Muscle of leg (tissue), 16 donors: ENCODE measurements at places on chromosomes 5 and 9. TPM values are rescaled to one million over a fixed set of nuclear protein-coding genes. Genes with fewer than 3 reads are reported as not detected.

The RALGPS1 gene
- polyA plus RNA-seq, result 5.7 TPM

The ADAM19 gene
- 20.3 TPM for polyA plus RNA-seq

DNA sequence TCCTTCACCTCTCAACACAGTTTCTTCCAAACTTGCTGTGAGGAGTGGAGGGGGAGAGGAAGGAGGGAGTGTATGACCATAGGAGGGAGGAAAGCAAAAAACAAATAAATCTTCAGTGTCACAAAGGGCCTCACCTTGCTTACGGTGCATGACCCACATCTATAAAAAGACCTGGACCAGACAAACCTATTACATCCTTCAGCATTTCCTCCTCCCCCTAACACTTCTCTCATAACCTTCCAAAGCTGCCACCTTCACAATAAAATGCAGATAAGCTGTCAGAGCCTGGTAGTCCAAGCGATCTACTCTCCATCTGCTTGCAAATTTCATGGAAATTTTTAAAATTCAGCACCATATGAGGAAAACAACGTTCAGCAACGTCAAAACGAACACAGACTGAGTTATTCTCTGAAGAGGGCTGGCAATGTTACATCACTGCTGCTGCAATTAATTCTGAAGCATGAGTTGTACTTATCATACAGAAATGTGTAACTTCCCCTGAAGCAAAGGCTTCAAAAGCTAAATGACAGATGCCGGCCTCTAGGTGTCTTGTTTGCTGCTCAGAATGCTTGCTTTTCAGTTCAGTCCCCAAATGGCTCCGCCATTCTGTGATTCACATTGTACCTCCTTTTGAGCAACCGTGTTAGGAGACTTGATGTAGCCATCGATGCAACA, 62.9 kb downstream of the EFNA5 start:
- no peaks in the 10 kb centered on the region for H3K4me1 ChIP-seq
- no peak overlapping the region for H3K27ac ChIP-seq
- no peaks in the 10 kb centered on the region for H3K36me3 ChIP-seq
- no peak for DNase-seq

- H3K36me3 ChIP-seq, result no peaks in the 10 kb centered on the region
- DNase-seq, result no peak
- no peak overlapping the region for H3K27ac ChIP-seq
These were observed 330.6 kb downstream of the CHSY3 start for GRCh38 chr5:130234816-130235215.

DNA sequence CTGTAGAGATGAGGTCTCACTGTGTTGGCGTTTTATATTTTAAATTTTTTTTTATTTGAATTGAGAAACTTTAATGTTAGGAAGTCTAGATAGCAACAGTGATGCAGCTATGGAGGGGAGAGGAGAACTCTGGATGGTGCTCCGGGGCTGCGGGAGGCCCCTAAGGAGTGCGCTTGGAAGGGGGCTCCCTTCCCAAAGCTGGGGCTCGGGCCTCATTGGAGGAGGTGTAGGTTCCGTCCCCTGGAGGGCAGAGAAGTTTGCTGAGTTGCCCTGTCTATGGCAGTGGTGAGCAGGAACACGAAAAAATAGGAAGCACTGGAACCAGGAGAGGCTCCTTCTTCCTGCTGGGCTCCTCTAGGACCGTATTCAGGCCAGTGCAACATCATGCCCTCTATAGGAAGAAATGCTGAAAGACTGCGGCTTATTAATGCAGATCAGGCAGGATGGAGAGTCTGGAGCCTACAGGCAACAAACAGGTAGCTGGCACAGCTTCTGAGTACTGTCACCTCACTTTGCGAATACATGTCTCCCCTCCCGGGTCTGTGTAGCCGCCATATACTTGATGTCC, 16.1 kb downstream of the AHRR start:
- no peak for DNase-seq
- peaks cover 2% of the 10 kb centered on the region for H3K27me3 ChIP-seq
- H3K4me3 ChIP-seq, result no peak overlapping the region
- H3K4me1 ChIP-seq, result peaks cover 4% of the 10 kb centered on the region

GRCh38 chr5:136364307-136364706, 1.0 kb downstream of the TRPC7 start:
- DNase-seq, result no peak
- H3K4me1 ChIP-seq, result no peaks in the 10 kb centered on the region
- no peaks in the 10 kb centered on the region for H3K36me3 ChIP-seq
- H3K27ac ChIP-seq, result no peak overlapping the region

DNA sequence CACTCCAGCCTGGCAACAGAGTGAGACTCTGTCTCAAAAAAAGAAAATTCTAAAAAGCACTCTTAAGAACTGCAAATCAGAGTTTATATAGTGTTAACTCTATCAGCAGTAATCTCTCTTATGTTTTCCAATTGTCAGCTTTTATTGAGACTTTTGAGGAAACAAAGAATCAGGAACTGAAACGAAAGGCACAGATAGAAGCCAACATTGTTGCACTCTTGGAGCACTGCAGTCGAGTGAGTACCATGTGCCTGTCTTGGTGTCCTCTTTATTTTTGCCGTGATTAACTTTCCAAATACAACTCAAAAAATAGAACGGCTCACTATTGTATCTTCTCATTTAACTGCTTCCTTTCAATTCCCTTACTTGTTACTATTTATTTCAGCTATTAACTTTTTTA, 41.7 kb upstream of the LRRC19 start:
- H3K4me1 ChIP-seq, result no peaks in the 10 kb centered on the region
- H3K27me3 ChIP-seq, result no peaks in the 10 kb centered on the region
- no peak overlapping the region for H3K4me3 ChIP-seq
- H3K27ac ChIP-seq, result no peak overlapping the region
